NCI-H1436 (cell line): ENCODE measurements at places on chromosomes 6 and 20.

DNA sequence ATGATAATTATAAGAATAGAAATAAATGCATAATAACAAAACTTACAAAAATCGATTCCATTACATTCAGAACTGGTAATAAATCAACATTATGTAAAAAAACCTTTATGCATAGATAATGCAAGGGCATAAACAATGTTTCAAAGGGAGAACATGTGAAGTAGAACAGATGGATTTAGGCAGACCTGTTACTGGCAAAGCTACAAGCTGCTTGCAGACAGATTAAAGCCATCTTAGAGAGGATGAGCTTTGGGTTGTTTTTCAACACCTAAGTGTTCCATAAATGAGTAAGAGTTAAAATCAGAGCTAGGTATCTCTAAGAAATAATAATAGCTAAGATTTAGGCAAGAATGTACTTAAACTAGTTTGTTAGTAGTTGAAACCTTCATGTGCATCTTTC, 37.2 kb downstream of the SNAP25 start:
- DNase-seq = no peak

DNA sequence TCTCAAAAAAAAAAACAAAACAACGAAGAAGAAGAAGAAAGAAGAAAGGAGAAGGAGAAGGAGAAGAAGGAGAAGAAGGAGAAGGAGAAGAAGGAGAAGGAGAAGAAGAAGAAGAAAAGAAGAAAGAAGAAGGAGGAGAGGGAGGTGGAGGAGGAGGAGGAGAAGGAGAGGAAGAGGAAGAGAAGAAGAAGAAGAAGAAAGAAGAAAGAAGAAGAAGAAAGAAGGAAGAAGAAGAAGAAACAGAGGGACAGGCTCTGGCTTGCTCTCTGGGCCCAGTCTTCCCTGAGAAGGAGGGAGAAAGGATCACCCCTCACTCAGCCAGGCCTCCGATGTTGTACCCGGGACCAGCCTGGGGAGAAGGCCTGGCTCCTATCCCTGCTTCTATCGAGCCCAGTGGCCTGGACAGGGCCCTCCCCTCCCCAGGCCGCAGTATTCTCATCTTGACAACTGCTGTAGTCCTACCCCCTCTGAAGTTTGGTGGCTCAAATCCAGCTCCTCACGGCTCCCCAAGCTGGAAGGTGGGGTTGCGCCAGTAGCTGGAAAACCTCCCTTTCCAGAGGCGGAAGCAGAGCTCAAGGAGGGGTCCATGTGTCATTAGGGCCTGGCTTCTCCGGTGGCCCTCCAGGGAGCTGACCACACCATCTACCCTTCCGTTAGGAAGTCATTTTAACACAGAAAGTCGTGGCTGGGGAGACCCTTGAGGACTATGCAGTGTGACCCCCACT, 18.9 kb downstream of the C6orf132 start:
- no peak for DNase-seq

GRCh38 chr6:24743265-24743943, 24.4 kb upstream of the C6orf62 start:
- no peak for DNase-seq

- no peak for DNase-seq
These were observed 235.7 kb upstream of the ZNF217 start for GRCh38 chr20:53829255-53829723.

DNA sequence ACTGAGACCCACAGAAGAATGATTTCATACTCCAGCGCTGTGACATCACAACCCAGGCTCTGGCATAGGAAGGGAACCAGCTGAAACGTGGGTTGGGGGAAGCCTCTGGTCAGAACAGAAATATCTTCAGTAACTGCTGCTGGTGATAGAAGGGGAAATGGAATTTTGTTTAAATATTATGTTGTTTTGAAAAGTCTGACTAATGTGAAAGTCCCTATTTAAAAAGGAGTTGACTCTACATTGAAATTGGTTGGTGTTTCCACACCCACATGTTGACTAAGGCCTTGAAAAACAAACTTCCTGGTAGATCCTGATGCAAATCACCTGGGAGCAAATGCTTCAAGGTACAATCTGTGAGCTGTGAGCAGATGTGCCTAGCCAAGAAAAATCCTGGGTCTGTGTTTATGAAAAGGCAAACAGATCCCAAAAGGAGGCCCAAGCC, 24.5 kb upstream of the TCP11 start:
- no peak for DNase-seq

GRCh38 chr6:160030103-160030502, 61.2 kb downstream of the IGF2R start:
- DNase-seq = peak; percentile 36

DNA sequence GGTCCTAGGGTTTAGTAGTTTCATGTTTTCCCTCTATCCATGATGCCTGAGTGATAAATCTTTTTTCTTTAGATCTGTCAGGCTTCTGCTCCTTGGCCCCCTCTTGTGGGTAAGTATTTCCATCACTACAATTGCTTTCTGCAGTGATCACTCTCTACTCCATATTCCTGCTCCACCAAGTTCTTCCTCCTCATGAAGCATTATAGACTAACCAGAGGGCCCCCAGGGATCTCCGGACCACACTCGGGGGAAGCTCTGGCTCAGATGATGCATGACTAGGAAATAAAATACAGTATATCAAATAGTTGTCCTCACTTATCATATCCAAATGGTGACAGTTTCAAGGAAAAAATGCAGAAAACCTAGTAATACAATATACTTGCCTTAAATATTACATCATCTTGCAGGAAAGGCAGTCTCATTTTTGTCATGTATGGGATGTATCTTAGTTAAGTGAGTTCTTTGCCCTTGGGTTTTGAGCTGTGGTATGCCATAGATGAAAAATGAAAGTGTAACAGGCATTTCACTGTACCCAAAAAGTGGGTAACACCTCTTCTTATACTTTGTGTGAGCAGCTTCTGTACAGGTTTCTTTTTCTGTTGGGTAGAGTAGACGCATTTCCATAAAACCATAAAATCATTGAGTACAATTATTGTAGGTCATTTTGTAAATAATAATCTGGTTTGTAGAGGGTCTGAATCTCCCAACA, 200.9 kb upstream of the EYA4 start:
- DNase-seq = no peak

DNA sequence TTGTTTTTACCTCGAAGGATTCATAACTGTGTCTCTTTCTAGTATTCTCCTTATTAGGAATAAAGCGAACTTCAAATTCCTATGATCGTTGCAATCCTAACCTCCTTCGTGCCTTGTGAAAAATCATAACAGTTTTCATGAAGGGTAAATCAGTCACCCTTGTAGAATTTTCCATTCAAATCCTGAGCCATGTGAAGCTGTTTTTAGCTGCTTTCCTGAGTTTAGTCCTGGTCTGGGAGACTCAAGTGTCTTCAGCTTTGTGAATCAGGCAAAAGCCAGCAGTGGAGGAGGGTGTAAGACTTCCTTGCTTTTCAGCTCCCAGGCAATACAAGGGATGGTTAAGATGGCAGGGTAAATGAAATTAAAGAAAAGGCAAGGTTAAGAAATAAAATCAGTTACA, 24.3 kb downstream of the GCNT2 start:
- DNase-seq = no peak

DNA sequence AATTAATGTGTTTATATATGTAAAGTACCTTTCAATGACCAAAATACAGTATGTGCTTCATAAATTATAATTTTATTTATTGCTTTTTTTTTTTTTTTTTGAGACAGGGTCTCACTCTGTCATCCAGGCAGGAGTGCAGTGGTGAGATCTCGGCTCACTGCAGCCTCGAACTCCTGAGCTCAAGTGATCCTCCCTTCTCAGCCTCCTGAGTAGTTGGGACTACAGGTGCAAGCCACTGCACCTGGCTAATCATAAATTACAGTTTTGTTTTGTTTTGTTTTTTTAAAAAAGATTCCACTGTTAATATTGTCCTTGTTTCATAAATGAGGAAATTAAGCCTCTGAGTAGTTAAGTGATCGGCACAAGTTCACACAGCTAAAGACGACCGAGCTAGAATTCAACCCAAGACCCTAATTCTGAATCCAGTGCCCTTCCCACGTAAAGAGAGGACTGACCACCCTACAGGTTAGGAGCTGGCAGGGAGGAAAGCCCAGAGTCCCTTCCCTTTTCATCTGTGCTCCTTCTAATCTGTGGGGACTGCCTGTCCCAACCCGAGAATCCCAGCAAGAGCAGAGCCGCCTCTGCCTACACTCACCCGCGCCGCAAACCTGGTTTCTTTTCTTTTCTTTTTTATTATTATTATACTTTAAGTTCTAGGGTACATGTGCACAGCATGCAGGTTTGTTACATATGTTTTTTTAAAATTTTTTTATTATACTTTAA, 8.5 kb upstream of the GDF5 start:
- no peak for DNase-seq

DNA sequence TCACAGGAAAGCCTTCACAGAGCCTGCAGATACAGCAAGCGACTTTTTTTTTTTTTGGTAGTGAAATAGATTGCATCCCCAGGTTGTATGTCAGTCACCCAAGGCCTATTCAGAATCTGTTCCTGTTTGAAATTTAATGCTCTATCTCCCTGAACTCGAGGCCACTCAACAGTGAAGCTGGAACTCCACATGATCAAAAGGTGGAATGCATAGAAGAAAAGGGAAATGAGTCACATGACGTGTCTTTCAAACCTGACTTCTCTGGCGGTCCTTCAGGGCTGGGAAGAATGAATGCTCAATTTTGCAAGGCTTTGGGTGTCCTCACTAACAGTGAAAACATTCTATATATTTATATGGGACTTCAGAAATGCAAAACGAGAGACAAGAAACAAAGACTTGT, 88.4 kb upstream of the B3GAT2 start:
- no peak for DNase-seq

DNA sequence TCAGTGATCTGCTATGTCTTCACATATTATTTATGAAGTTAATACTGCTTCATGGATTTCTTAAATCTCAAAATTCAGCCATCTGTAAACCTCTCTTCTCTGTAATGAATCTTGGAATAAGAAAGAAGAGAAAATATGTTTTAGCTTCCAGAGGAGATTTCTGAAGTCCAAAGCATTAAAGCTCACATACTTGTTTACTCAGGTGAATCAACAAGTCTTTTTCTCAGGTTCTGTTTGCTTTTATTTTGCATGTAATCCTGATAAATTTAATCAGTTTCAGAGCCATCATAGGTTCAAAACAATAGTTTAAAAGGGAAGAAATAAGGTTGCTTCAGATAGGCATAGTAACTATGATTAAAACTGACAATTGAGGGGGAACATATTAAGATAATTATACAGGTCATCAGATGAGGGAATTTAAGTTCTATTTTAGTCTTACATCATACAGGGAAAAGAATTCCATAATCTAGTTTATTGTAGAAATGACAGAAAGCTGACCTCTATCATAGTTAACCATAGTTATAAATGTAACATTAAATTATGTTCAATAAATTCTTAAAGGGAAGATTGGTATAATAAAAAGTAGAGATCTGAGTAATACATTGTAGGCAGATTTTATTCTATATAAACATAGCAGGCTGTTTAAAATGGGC, 716.2 kb downstream of the EYS start:
- DNase-seq = no peak

- no peak for DNase-seq
These were observed 99.6 kb upstream of the F13A1 start for GRCh38 chr6:6420107-6420506.

- no peak for DNase-seq
These were observed 2.5 kb downstream of the TTPAL start for GRCh38 chr20:44478206-44478605.

DNA sequence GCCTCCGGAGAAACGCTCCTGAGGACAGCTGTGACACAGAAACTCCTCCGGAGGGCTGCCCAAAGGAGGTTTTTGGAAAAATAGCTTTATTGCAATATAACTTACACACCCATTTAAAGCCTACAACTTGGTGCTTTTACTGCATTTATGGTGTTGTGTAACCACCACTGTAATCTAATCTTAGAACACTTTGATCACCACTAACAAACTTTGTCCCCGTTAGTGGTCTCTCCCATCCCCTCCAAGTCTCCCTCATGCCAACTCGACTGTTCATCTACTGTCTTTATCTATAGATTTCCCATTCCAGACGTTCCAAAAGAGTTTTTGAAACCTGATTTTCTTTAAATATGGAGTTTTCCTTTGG, 62.8 kb downstream of the SYNJ2 start:
- no peak for DNase-seq

DNA sequence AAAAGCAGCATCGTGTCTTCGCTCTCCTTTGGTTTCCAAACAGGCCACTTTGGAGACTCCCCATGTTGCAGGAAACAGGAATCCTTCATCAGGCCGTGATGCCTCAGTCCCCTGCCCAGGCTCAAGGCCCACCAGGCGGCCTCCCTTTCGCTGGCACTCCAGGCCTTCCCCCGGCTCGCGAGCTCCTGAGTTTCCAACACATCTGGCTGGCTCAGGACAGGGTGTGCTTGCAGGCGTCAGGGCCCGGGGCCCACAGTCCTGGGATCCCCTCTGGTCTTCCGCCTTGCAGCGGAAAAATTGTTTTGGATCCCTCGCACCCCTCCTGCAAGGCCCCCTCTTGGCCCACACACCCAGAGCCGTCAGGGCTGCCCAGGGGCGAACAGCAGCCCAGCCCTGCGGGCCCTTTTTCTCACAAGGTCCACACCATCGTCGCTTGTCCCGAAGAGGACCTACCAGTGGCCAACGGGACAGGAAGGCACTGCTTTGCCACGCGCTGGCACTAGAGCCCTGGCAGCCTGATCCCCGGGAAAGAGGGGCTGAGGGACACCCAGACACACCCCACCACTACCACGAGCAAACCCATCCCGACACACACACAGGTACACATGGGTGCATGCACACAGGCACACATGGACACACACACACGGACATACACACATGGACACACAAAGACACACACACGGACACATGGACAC, 1930.9 kb upstream of the DEFB115 start:
- no peak for DNase-seq

- DNase-seq = no peak
These were observed 195.6 kb downstream of the FUT9 start for GRCh38 chr6:96211341-96211740.

GRCh38 chr6:18186033-18186432, 30.8 kb downstream of the KDM1B start:
- DNase-seq = no peak

- DNase-seq = peak; percentile 23
These were observed 33.7 kb downstream of the PTGIS start for GRCh38 chr20:49534255-49534712.

DNA sequence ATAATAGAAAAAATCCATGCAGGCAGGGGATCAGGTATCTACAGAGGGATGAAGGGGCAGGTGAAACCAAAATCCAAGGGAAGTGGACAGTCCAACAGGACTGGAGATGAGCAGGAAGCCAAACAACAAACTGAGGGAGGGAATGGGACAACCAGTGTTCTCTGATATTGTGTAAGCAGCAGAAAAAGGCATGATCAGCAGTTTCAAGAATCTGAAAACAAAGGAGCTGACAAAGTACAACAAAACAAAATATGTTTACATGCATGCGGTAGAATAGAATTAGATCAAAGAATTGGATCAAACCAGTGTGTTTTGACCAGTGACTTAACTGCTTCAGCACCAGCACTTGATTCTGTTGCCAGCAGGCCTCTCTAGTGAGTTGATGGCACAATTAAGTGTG, 729.7 kb downstream of the RFPL4B start:
- DNase-seq = no peak

GRCh38 chr6:5967594-5967993, 39.1 kb downstream of the NRN1 start:
- DNase-seq = no peak

- DNase-seq = no peak
These were observed 963 bp downstream of the MPIG6B start for GRCh38 chr6:31723980-31724691.
